HFFc6 (cell line): ENCODE measurements at places on chromosomes 3 and 15.

DNA sequence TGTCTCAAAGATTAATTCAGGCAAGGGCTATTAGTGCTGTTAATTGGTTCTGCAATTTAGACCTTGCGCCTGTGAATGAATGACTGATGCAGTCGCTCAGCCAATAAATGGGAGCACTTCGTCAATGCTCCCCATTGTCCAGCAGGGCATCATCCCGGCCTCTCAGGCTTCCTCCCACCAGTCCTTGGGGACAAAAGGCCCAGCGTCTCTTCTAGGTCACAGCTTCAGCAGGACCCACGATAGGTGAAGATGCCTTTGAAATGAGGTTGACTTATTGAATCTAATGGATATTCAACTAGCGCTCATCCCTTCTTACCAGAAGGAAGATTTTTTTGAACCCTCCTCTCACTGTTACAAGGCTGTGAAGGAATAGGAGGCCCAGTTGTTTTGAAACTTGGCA is 47.7 kb upstream of the CLDN18 start:
- no peak for DNase-seq

DNA sequence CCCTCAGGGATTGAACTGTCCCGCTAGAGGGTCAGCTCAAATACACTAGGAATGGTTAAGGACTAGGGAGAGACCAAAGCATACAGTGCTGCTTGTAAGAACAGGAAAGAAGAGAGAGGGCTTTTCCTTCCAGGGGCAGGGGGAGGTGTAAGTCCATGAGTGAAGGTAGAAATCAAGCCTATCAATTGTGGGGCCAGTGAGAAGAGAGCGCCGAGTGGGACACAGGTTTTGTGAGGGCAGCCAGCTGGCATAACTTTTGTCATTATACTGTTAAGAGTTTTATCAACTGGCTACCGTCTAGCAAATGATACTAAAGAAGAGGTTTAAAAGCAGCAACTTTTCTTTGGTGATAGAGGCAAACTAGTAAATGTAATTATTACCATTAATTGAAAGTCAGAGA is 45.0 kb downstream of the LMCD1 start:
- no peak for DNase-seq

DNA sequence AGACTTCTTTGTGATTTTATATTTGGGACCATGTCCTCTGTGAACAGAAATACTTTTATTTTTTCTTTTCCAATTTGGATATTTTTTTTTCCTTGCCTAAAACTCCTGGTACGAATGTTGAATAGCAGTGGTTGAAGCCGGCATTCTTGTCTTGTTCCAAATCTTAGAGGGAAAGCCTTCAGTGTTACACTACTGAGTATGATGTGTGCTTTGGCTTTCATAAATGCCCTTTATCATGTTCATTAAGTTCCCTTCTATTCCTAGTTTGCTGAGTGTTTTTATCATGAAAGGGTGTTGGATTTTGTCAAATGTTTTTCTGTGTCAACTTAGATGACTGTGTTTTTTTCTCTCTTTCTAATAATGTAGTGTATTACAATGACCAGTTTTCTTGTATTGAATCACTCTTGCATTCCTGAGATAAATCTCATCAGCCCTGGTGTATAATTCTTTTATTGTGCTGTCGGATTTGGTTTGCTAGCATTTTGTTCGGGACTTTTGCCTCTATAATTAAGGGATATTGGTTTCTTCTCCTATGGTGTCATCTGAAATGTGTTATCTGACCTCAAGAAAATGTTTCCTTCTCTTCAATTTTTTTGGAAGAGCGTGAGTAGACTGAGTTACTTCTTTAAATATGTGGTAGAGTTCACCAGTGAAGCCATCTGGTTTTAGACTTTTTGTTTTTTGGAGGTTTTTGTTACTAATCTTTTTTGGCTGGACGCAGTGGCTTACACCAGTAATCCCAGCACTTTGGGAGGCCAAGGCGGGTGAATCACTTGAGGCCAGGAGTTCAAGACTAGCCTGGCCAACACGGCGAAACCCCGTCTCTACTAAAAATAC is 33.3 kb downstream of the MAP1A start:
- peak; percentile 63 for DNase-seq

GRCh38 chr3:20905210-20905805 is 719.3 kb upstream of the SGO1 start:
- no peak for DNase-seq

DNA sequence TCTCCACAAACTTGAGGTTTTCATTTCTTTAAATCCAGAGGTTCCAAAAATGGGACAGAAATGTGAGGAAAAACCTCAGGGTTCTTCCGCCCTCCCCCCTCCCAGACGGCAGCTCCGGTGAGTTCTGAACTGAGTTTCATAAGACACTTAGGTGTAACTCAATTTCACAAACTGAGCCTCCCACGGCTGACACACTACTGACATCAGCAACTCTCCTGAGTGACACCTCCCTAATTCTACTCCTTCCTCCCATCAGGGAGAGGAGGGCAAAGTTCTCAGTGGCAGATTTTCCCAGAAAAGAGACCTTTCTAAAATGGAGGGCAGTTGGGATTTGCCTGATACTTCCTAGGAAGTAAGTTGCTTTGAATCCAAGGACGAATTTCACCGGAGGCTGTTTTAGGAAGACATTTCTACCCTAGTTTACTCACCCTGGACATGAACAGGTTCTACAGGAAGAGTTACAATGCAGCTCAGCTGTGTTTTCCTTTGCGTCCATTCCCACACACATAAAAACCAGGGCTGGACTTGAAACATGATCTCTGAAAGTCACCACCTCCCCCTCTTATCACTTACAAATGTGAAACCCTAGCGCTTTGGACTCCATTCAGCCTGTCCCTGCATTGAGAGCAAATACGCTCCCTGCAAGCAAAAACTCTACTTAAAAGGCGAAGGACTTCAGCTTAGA is 78.1 kb upstream of the LMOD3 start:
- no peak for DNase-seq

- DNase-seq: no peak
Measured at GRCh38 chr15:59447367-59447766, 9.4 kb downstream of the FAM81A start.

- no peak for DNase-seq
Measured at GRCh38 chr15:50753463-50753862, 12.0 kb downstream of the SPPL2A start.

DNA sequence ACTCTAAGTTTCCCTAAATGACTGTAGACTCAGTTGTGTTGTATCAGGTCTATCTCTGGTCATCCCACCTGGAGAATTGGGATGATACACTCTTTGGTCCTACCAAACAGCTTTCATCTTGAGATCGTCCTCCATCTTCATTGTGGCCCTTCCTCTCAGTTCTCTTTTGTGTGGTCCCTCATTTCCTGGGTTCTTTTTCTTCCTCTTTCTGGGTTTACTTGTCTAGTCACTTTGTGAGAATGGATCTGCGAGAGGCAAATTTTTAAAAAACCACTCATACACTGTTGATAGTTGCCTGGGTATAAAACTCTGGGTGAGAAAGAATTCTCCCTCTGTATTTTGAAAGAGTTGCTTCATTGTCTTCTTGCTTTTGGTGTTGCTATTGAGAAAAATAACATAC is 6.0 kb upstream of the AMOTL2 start:
- DNase-seq: no peak

- DNase-seq: no peak
Measured at GRCh38 chr15:86178845-86179244, 99.2 kb downstream of the AGBL1 start.

GRCh38 chr15:95324656-95325055 is 1005.8 kb upstream of the NR2F2 start:
- DNase-seq: no peak

DNA sequence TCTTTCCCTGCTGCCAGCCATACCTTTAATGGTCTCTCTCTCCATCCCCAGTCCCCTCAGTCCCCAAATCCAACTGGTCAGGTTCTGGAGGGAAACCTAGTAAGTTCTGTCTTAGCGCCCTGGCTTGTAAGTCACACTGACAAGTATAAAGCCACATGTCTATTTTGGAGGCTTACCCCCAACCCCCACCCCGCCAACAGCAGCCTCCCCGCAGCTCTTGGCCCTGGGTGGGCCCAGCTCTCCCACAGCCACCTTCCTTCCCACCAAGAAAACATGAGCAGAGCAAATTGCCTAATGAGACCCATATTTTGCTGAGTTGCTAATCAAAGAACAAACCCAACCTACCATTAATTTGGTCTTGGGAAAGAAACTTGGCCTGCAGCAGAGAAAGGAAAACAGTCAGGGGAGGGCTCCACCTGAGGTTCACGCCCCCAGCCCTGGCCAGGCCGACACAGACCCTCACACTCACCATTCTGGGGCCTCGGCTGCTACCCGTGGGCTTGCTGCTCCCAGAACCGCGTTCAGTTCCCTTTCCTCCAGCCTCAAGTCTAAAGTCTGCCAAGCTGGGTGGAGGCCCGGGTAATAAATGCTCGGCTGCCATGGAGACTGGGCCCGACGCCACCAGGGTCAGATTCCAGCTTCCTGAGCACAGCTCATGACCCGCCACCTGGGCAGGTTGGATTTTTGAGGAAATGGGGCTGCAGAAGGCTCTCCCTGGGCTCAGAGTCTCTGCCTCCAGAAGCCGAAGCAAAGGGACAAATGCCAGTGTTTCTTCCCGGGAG is at the start of gene CALML4:
Gene CALML4, minus strand, starts transcription at position 557 of the 782 bp plus-strand sequence. Its CDS starts 85 bp downstream, at position 472.
- no peak for DNase-seq

- no peak for DNase-seq
Measured at GRCh38 chr3:58670506-58671135, 4.0 kb upstream of the FAM3D start.

DNA sequence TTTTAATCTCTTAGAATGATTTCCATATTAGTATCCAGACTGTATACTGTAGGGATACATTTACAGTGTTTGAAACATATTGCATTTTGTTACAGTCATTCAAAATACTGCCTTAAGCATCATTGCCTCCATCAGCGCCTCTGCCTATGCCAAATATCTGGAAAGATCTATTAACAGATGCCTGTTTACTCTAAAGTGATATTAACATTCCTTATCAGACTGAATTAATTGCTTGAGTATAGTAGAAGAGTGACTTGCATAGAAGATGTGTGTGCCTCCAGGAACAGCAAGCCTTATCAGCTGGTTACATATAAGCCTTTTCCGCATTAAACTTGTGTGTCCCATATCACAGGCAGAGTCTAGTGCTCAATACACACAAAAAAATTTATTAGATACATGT is 379.1 kb downstream of the CADM2 start:
- DNase-seq: no peak

- no peak for DNase-seq
Measured at GRCh38 chr15:40069178-40070165, 30.5 kb upstream of the SRP14 start.

- no peak for DNase-seq
Measured at GRCh38 chr15:50257332-50257731, 8.2 kb downstream of the HDC start.

- no peak for DNase-seq
Measured at GRCh38 chr15:66592505-66593218, 26.9 kb upstream of the LCTL start.

DNA sequence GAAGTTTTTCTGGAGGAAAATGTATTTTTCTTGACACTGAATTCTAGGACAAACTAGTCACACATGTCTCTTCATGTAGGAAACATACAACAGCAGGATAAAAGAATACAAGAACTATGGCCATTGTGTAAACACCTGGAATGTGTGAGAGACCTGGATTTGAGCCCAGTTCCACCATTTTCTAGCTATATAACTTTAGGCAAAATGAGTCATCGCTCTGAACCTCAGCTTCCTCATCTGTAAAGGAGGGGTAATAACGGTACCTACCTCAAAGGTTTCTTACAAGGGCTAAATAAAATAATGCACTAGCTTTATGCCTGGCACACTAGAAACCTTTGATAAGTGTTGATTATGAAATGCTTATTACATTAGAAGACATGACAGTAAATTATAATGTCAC is 57.8 kb downstream of the RIOX2 start:
- DNase-seq: peak; percentile 19

DNA sequence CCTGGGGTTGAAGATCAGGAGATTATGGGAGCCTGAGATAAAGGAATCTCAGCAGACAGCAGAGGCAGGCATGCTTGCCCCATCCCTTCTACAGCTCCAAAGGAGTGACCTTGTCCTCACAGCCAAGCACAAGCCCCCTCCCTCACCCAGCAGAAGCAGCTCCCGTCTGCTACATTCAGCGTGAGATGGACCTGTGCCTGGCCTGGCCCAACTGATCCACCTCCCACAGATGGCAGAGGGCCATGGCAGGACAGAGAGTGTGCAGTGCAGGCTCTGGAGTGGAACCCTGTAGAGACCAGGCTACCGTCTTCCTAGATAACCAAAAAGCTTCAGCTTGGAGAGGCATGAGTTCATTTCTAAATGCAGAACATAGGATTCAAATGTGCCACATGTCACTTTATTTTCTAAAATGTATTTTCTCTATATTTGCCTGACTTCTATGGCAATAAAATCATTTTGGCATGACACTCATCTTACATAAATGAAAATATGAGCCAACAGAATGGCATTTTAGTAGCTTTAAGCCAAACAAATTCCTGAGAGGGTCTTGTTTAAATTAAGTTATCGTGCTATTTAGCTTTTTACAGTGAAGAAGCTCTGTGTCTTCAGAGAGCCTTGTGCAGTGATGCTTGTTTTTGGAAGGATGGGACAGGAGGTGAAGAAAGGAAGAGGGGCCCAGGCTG is 43.7 kb downstream of the SLC12A8 start:
- DNase-seq: peak; percentile 2

DNA sequence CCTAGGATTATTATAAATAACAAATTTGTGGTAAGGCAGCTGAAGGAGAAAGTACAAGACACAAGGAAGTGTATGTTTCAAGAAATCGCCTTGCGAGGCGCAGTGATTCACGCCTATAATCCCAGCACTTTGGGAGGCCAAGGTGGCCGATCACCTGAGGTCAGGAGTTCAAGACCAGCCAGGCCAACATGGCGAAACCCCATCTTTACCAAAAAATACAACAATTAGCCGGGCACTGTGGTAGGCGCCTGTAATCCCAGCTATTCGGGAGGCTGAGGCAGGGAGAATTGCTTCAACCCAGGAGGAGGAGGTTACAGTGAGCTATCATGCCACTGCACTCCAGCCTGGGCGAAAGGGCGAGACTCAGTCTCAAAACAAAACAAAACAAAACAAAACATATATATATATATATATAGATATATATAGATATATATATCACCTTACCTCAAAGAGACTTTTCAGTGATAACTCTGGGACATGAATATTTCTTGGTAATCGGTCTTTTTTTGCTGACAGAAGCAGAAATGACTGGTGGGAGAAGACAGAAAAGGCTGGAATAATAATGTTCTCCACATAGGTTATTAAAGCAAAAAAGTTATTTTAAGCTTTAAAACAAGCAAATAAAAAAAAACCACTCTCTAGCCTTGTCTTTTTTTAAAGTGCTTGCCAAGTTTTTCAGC is 52.3 kb downstream of the TRANK1 start:
- DNase-seq: no peak

- no peak for DNase-seq
Measured at GRCh38 chr15:39616731-39617455, 36.0 kb downstream of the THBS1 start.

GRCh38 chr3:27342267-27342666 is 26.9 kb downstream of the NEK10 start:
- DNase-seq: no peak

GRCh38 chr15:44158111-44158510 is 37.0 kb downstream of the FRMD5 start:
- DNase-seq: no peak

DNA sequence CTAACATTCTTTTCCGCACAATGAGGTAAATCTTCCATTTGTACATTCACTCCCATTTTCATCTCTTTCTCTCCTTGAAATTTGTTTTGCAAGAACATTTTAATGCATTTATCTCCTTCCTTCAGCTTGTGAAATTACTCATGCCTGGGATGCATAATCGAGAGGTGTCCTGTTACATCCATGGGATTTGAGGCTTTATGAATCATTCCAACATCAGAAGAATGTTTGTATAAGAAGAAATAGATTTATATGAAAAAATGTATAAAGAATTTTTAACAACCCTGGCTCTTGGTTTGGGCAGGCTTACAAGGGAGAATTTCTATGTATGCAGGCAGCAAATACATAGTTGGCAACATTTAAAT is 93.2 kb upstream of the MBNL1 start:
- peak; percentile 83 for DNase-seq
